Islet precursor cell (in vitro differentiated cells): ENCODE measurements at places on chromosomes 2 and 18.

DNA sequence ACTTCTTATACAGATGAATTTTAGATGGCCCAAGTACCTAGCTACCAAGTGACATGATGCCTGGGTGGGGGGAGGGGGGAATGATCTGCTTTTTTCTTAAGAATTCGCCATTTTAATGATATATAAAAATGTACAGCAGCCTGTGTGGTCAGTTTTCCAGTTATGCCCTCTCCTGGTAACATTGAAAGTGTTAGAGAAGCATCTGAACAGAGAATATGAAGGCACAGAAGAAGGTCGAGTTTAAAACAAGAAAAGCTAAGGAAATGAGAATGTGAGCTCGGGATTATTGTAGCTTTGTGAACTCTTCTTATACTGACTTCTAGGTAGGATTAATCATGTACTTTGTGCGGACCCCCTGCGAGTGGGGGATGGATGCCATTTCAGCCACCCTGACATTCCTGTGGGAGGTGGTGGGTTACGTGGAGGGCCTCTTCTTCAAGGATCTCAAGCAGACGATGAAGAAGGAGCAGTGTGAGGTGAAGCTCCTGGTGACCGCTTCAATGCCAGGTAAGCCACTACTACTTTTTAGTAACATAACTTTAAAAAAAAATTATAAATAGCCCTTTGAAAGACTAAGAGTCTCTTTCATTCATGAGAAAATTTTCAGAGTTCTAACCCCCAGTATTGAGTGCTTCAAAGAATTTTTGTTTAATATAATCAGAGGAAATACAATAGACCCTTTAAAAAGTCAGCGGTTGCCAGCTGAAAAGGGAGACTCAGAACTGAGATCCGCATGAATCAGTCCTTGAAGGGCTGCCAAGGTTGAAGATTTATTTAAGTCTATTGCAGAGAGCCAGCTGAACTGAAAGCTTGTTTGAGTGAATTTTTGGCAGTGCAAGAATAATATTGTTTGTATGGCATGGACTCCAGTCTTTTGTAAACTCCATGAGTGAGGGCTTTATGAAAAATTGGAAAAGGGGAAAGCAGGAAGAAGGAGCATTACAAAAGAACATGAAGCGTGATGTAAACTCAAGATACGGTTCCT lies 68.6 kb upstream of the RPE start:
- no peak for DNase-seq

GRCh38 chr2:221969087-221969829 lies 329.5 kb downstream of the PAX3 start:
- DNase-seq: no peak

- peak; percentile 93 for DNase-seq
These were observed 13.8 kb downstream of the FOSL2 start for GRCh38 chr2:28406276-28407096.

DNA sequence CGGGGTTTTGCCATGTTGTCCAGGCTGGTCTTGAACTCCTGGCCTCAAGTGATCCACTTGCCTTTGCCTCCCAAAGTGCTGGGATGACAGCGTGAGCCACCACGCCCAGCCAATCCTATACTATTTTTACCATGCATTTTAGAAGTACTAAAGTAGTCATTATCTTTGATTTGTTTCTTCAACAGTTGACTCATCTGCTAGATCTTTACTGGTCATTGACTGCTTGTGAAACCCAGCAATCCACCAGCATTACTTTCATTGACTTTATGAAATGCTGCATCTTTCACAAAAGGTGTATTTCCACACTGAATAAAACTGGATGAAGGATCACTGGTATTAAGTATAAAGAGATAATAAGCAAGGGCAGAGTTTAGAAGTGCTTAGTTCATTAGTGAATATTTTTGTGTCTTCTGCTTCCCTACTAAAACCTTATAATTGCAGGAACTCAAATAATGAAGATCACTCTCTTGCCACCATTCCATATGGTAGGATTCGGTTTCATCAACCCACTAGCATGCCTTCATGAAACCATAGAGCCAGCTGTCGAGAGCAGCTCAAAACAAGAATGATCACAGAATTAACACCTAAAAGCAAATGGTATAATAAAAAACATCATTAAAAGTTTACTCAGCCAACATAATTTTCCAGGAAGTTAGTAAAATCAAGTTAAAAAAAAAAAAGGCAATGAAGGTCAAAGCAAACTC lies 33.1 kb downstream of the IRS1 start:
- no peak for DNase-seq

DNA sequence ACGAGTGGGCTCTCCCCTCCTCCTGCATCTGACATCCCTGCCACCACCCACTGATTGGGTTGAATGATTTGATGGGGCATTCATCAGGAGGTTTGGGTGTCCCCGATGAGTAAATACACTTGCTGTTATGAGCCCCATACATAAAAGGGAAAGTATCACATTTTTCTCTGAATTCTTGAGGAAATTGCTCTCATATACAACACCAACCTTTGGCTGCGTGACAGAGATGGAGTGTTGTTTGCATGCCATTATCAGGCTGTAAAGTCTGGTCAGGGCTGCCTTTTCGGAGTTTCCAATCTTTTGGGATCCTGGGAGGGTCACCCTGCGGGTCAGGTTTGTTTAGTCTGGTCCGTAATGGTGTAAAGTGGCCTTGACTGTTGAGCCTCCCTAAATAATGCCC lies 227.9 kb upstream of the SPRED2 start:
- DNase-seq: no peak

- no peak for DNase-seq
These were observed 20.0 kb downstream of the AQP12B start for GRCh38 chr2:240662681-240663080.

DNA sequence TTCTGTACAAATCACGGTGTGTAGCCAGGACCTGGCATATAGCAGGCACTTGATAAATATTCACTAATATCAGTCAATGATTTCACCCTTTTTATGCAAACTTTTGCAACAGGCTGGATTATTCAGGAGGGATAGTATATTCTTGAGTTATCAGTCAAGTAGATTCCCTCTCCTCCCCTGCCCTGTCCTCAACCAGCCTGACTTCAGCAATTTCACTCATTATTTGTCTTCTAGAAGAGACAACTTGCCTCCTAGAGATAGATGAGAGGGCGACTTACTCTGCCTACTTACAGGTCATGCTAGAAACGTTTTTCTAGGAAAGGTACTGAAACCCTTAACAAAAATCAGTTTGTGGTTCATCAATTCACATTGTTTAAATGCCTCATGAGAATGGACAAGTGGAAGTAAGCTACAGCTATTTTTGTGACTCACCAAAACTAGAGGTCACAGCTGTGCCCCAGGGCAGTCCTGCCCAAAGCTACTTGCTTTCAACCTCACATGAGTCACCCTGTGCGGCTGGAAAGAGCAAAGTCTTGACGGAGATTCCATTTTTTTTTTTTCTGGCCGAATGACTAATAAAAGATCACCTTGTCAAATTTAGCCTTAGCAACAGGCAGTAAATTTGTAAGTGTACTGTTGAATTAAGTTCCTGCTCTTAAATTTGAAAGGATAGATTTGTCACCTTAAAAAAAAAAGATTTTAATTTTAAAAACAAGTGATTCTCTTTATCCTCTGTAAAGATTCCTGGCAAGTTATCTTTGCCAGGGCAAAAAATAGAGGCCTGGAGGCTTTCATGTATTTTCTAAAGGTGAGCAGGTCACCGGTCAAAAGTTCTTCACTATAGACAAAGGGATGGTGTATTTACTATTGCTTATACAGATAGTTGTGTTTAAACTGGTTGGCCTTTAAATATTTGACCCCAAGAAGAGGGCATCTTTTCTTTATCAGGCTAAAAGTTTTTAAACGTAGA lies 109.0 kb upstream of the SLC35G4 start:
- DNase-seq: peak; percentile 98
